Nasal cavity respiratory epithelium epithelial cell of viscerocranial mucosa (primary cell): ENCODE measurements at places on chromosomes 3 and 15. TPM values are rescaled to one million over a fixed set of nuclear protein-coding genes. Genes with fewer than 3 reads are reported as not detected.

The RUVBL1 gene
- total RNA-seq: 47.8 and 61.4 TPM in 2 replicates

The SCN11A gene
- under 0.01 TPM in 2 replicates for total RNA-seq

The FEZF2 gene
- total RNA-seq: not detected in 2 replicates

The CHRNA5 gene
- total RNA-seq: 1.9 and 2.1 TPM in 2 replicates

The EFL1 gene
- 29.4 and 32.2 TPM in 2 replicates for total RNA-seq

The TRH gene
- not detected in 2 replicates for total RNA-seq

The ACSBG1 gene
- total RNA-seq: not detected in 2 replicates

The PEX5L gene
- under 0.01 and 0.14 TPM in 2 replicates for total RNA-seq

The ECE2 gene
- total RNA-seq: not detected in 2 replicates

The ZNF717 gene
- 16.4 and 23.6 TPM in 2 replicates for total RNA-seq

The PATL2 gene
- under 0.01 and 0.36 TPM in 2 replicates for total RNA-seq

The SPESP1 gene
- 1.7 and 4.9 TPM in 2 replicates for total RNA-seq
